Chondrocyte (in vitro differentiated cells): ENCODE measurements at places on chromosomes 16 and 17. TPM values are rescaled to one million over a fixed set of nuclear protein-coding genes. Genes with fewer than 3 reads are reported as not detected.

The KRTAP3-2 gene
- total RNA-seq: not detected in 3 replicates

The PALB2 gene
- total RNA-seq: 8.4 to 13.2 TPM (median 8.7 TPM) in 3 replicates

The NKD1 gene
- 5.6 to 8.0 TPM (median 7.8 TPM) in 3 replicates for total RNA-seq

The ABCA6 gene
- total RNA-seq: 0.26 to 0.46 TPM (median 0.30 TPM) in 3 replicates

The GP2 gene
- total RNA-seq: not detected in 3 replicates

The TP53TG3 gene
- total RNA-seq: not detected in 3 replicates

The TBC1D3C gene
- total RNA-seq: not detected in 3 replicates

The CBLN1 gene
- not detected in 3 replicates for total RNA-seq

The MC1R gene
- 3.2 to 7.9 TPM (median 4.2 TPM) in 3 replicates for total RNA-seq

The KRT32 gene
- total RNA-seq: not detected in 3 replicates

The HYDIN gene
- total RNA-seq: not detected in 3 replicates

The TBC1D16 gene
- total RNA-seq: 51.4 to 72.7 TPM (median 55.4 TPM) in 3 replicates

GRCh38 chr17:37359682-37360188, 16.1 kb upstream of the C17orf78 start:
- DNase-seq: no peak

DNA sequence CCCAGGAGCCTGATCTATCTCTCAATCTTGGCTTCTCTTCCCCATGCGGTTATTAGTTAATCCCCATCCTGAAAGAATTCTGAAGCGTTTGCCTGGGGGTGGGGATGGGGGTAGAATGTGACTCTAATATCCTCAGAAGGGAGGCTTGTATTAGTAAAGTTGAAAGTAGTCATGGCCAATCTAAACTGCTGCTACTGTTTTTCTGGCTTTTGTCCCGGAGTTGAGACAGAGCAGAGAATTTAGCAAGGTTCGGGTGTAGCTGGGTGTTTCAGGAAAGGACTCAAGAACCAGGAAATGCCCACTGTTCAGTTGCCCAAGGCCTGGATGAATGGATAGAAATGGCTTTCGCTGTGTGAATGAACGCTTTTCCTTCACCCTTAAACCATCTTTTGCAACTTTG, 17.6 kb upstream of the ITGAM start:
- no peak for DNase-seq

GRCh38 chr17:43848601-43849000, 1.6 kb downstream of the CD300LG start:
- DNase-seq: no peak

- DNase-seq: no peak
Measured at GRCh38 chr17:74853048-74853397, 6.7 kb downstream of the GRIN2C start.

DNA sequence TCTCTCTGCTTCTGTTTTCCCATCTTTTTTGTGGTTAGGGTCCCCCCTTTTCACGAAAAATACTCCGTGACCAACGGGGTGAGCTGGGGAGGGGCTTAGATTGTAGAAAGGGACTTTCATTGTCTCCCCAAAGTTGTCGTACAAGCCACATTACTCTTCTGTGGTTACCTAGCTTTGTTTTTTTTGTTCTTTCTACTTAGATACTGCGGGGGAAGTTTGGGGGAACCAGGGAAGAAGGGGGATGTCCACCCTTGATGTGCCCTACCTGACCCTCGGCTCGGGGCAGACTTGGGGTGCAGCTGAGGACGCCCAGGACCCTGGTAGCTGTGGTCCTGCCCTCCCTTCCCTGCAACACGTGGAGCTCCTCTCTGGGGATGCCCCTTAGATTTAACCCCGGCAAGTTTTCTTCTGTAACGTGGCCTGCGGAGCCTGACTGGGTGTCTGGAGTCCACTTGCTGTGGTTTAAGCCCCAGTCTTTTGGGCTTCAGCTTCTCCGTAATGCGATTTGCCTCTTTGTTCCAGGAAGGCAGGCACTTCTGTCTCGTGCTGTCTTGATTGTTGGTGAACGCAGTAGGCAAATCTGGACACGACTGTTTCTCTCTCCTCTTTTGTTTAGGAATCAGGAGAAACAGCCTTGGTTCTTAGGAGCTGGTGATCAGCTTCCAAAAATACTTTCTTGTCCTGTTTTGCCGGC, 892 bp downstream of the ABCC1 start:
- DNase-seq: peak; percentile 67

- DNase-seq: peak; percentile 66
Measured at GRCh38 chr16:3597226-3597625, 14.2 kb downstream of the SLX4 start.

- DNase-seq: no peak
Measured at GRCh38 chr16:77877712-77878347, 89.5 kb downstream of the VAT1L start.

GRCh38 chr17:82497483-82498405, 21.8 kb upstream of the FOXK2 start:
- no peak for DNase-seq

- no peak for DNase-seq
Measured at GRCh38 chr17:62832405-62832804, 24.3 kb upstream of the MARCHF10 start.

GRCh38 chr17:77914385-77915254, 43.9 kb upstream of the TNRC6C start:
- DNase-seq: no peak

- DNase-seq: no peak
Measured at GRCh38 chr16:49431591-49432290, 58.1 kb downstream of the C16orf78 start.

- DNase-seq: no peak
Measured at GRCh38 chr16:50614955-50615724, 66.0 kb downstream of the SNX20 start.

DNA sequence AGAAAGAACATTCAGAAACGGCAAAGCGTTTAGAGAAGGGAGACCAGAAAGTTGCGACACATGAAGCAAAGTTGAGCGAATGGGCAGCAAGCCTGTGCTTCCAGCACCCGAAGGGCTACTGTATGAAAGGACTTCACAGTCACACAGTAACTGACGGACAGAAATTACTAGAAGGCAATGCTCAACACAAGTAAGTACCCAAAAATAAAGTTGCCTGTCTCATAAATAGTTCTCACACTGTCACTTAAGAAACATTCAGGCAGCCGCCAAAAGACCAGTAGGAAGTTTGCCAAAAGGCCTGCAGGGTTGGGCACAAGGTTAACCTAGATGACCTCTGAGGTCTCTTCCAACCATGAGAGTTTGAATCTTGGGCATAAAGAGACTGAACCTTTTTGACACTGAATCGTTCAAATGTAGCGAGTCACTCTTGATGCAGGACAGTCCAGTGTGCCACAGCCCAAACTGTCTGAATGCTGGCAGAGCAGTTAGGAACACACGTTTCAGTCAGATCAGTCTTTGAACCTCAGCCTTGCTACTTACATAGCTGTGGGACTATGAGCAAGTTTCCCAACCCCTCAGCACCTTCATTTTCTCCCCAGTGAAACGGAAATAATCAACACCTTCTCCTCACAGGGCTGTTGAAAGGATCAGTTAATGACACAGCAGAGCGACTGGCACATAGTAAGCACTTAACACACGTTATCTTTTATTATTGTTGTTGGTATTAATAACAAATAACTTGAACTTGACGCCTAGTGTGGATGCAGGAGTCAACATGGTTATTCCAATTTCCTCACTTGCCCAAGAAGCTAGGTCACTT, 10.4 kb downstream of the NCBP3 start:
- DNase-seq: no peak

DNA sequence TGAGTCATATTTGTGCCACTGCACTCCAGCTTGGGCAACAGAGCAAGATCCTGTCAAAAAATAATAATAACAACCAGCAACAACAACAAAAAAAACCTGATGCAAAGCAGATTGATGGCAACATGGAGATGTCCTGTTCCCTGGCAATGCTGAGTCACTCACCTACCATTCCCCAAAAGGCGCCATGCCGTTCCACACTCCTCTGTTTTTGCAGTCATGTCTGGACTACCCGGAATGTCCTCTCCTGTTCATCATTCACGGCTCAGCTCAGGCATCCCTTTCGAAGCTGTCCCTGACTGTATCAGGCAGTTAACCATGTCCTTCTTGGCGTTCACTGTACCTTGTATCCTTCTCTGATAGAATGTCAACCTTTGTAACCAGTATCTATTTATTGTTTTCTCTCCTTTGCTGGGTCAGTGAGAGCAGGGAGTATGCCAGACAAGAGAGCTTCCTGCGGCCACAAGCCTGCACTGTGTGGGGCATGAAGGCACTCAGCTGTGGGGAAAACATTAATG, 147.7 kb downstream of the ABCC12 start:
- no peak for DNase-seq

DNA sequence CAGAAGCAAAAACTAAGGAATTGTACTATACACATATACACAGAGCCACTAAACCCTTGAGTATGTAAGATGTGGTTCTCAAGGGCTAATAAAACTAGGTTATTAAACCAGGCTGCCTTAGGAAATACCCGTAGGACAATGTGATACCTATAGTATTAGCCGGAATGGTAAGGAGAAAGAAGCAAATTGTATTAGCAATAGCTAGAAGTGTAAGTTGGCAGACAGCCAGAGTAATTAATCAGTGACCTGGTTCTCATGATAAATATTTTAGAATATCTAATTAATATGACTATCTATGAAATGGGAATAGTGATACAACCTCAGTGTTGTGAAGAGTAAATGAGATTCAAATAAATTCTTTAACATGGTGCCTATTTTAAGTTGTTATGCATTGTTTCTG, 18.6 kb downstream of the GDPD1 start:
- DNase-seq: no peak

DNA sequence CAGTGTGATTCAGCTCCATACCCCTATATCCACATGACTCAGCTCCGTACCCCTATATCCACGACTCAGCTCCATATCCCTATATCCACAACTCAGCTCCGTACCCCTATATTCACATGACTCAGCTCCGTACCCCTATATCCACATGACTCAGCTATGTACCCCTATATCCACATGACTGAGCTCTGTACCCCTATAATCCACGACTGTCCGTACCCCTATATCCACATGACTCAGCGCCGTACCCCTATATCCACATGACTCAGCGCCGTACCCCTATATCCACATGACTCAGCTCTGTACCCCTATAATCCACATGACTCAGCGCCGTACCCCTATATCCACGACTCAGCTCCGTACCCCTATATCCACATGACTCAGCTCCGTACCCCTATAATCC, 16.8 kb downstream of the CYB5D2 start:
- no peak for DNase-seq

DNA sequence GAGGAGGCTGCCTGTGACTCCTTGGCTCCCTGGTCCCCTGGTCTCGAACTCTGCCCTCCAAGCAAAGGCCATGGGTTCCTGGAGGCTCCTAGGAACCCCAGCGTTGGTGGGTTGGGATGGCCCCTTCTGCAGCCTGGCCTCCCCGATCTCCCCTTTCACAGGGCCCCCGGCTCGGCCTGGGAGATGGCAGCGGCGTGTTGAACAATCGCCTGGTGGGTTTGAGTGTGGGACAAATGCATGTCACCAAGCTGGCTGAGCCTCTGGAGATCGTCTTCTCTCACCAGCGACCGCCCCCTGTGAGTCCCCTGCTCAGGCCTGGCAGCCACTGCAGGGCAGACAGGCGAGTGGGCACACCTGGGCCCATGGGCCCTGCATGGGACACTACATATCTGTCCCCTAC, 10.9 kb downstream of the ADGRG3 start:
- peak; percentile 72 for DNase-seq

- no peak for DNase-seq
Measured at GRCh38 chr16:26015776-26016175, 324.0 kb downstream of the HS3ST4 start.

DNA sequence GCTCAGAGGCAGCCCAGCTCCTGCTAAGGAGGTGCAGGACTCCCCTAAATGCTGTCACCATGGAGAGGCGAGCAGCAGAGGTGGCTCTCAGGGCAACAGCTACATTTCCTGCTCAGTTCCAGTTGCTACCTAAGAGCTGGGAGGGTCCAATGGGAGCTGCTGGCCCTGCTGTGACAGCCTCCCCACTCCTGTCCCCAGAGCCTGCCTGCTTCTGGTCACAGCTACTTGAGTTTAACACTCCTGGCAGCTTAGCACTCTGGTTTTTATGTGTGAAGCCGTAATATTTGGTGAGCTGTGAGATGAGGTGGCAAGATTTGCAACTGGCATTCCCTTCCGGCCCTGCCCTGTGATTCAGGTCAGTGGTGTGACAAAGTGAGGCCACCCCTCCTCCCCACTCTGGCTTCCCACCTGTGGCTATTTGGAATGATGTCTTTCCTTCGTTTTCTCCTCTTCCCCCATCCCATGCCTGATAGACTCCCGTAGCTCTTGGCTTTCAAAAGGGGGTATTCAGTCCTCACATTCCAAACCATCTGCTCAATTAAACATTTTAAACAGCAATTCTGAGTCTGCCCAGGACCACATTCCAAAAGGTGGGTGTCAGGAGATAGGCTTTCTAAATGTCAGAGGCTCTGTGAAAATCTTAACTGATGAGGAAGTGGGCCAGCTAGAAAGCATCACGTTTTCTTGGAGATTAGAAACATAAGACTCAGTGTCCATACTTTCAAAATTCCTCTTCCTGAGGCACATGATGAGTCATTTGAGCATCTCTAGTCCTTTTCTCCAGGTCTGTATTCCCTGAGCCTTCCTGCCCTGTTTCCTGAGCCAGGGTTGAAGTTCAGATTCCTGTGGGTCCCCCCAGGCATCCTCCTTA, 42.6 kb upstream of the SKAP1 start:
- no peak for DNase-seq

DNA sequence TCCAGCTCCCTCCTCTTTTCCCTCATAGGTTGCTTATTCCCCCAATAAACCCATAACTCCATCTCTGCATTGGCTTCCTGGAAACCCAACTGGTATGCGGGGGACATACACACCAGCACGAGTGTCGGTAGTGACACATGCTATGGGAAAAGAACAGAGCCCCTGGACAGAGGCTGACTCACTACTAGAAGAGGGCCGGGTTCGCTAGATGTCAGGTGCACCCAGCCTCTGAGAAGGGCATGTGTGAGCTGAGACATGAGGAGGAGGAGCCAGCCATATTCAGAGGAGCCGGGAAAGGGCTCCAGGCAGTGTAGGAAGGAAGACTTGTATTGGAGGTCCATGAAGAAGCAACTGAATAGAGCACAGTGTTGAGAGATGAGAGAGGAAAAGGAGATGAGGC, 241.1 kb downstream of the SOX9 start:
- no peak for DNase-seq

DNA sequence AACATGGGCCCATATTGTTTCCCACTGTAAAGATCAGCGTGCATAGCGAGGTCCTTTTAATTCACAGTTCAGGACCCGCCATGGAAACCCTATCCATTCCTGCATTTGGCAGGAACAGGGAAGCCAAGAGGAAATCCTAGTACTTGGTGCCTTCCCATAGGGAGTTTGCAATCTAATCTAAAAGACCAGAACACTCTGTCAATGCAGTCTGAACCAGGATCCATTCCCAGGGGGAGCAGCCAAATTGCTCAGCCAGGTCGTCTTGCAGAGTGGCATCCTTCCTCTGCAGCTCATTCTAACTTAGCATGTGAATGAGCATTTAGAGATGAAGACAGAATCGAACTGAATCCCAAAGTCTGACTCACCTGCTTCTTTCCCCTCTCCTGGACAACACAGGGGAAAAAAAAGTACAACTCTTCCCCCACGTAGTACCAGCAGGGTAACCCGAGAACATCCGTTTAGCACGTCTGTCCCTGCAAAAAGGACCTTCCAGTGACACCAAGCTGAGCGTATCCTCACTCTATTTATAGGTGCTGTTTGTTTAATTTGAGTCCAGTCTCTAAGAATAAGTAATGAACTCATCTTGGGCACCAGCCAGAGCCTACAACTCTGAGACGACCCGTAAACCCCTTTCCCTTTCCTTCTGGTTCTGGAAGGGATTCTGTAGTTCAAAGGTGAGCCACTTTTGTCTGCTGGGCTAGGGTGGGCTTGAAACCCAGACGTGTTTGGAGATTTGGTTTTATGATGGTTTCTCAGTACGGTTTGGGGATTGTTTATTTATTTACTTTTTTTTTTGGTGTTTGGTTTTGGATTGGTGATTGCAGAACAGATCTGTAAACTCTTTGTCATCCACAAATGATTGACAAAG, 74.5 kb downstream of the ERCC4 start:
- DNase-seq: no peak
